SIG-M5 (cell line): ENCODE measurements at places on chromosomes 4 and X.

- no peak for DNase-seq
These were observed at the start of gene KLHL34 for GRCh38 chrX:21658152-21658737. Gene KLHL34, minus strand, starts transcription at chrX:21658330. Its CDS starts 542 bp downstream, at chrX:21657788.

- DNase-seq = no peak
These were observed 182.9 kb downstream of the MAML3 start for GRCh38 chr4:139971111-139971510.

DNA sequence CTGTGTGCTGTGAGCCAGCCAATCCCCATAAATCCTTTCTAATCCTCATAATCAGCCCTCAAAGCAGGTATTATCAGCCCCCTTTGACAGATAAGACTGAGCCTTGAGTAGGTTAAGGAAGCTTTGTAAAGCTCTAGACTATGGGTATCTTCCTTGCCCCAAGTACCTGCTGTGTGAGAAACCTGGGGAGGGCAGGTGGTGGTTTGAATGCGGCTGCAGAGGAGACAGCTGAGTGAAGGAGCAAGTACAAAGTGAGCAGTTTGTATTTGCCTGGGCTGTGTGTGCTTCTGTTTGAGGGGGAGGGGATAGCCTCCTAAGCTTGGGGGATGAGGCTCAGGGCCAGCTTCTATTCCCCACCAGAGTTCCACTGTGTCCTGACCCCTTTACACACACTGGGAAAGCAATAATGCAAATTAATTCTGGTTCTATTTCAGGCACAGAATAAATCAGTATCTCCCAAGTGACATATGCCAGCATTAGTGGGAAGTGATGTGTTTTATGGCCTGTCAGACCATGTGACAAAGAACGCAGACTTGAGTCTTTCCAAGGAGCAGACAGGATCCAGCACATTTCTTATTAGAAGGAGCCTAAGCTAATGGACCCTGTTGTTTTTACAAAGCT is 63.5 kb downstream of the EVC start:
- DNase-seq = no peak

DNA sequence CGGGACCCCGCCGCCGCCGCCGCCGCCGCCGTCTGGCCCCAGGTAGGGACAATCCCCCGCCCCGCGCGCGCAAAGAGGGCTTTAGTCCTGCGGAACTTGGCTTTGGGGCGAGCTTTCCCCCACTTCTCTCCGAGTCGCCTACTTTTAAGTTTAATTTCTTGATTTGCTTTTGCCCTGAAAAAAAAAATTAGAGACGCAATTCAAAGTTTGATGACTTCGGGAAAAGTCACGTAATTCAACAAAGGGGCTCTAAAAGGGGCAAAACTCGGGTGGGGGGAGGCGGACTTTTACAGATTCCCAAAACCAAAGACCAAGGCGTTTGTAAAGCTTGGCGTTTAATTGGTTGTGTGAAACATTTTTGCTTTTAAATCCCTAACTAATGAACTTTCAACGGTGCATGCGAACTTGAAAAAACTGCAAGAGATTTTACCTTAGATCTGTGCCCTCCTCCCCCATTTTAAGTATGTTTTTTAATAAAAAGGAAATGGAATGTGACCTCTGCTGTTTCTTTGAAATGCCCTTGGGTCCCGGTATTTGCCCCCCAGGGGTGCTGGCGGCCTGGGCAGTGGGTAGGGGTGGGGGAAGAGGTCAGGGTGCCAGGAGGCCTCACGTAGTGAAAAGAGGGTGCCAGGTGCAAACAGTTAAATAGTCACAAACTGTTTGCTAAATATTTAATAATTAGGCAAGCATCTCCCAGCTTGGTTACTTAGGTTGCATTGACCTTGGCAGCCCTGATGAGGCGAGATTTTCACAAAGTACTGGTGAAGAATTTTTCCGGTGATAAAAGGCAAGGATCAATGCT is 209.7 kb downstream of the NWD2 start:
- no peak for DNase-seq

DNA sequence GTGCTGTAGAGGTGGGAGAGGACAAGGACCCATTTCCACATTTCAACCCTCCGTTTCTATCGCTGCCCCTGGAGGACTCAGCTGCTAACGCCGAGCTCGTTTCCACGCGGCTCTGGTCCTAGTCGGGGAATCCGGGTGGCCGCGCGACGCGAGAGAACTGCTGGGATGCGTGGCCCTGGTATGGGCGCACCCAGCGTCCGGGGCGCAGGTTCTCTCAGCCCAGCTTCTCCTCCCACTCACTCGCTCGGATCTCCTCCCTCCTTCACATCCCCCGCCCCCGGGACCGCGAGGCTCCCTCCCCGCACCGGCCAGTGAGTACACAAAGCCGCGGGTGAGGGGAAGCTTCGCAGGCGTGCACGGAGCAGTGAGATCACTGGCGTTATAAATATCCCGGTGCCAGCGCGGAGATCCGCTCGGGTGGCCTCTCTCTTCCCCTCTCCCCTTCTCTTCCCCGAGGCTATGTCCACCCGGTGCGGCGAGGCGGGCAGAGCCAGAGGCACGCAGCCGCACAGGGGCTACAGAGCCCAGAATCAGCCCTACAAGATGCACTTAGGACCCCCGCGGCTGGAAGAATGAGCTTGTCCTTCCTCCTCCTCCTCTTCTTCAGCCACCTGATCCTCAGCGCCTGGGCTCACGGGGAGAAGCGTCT is at the start of gene FGF5:
FGF5 (plus strand) TSS at position 412 of the 649 bp plus-strand sequence; CDS start at position 573, 161 bp downstream.
- no peak for DNase-seq

DNA sequence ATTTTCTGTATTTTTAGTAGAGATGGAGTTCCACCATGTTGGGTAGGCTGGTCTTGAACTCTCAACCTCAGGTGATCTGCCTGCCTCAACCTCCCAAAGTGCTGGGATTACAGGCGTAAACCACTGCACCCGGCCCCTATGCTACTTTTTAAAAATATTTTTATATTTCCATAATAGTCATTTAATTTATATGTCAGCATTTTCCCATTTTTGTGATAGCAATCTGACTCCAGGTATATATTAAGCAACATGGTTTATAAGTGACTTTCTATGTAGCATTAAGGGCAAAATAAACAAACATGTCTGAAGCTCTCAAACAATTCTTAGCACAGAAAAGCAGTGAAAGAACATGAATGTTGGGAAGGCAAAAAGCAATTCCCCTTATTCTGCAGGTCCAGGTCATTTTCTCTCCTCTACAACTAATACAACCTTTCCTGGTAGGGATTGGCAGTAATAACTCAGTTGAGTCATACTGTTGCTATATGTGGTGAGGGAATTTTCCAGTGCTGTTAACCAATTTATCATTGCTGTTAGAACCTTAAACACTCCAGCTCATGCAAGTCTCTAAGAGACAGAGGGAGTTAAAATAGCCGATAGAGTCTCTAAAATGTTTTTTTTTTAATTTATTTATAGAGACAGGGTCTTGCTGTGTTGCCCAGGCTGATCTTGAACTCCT is 24.0 kb downstream of the SMIM14 start:
- DNase-seq = no peak

DNA sequence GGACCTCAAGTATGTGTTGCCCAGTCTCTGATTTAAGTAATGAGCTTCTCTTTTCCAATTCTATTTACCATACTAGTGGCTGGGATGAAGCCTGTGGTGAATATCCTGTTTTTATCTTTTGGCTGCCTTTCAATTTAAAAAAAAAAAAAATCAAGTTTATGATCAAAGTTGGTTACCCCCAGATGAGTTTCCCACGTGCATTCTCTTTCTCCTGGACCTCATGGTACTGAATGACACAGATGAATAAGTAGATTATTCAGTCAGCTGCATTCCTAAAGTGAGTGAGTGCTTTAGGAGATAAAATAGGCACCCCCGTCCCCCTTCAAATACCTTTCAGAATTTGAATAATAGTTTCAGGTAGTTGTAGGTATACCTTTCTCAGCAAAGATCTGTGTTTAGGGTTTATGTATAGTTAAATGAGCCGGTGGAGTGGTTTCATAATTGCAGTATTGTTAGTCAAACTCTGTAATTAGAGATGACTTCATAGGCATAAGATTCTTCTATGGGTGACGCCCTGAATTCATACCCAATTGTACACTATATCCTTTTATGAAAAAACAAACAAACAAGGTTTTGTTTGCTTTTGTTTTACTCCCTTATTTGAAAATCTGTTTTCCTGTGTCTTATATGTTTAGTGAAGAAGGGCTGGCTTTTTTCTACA is 41.9 kb downstream of the PLS3 start:
- no peak for DNase-seq

DNA sequence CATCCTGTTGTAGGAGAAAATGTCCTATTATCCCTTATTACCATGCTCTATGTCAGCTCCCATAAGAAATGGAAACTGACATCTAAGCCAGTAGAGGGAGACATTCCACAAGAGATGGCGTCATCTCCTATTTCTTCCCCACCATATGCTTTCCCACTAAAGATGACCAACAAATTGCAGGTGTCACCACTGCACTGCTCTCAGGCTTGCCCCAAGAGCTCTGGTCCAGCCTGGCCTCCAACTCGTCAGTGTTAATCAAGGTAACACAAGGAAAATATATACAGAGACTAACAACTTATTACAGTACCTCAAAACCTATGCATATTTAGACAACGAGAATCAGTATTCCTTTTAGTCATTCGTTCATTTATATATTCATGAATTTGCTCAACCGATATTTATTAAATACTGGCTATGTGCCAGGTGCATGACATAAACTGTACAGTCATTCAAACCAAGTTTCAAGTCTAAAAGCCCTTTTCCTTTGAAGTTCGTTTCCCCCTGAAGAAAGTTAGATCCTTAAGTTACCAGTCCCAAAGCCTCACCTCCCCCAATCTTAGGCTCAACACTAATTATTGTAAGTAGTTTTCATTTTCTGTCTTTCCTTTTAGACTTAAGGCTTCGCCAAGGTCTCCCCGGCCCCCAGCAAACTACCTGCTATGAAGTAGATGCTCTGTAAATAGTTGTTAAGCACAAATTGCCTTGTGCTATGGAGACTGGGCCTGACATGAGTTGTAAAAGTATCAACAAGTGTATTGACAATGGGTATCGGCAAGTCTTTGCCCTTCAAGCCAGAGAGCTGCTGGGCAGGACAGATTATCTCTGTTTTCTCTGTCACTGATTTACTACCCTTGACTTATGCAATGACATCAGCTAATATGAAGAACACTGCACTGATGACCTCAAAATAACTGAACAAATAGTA is 3.1 kb upstream of the FGB start:
- DNase-seq = no peak

GRCh38 chr4:33395731-33396485 is 2675.7 kb downstream of the PCDH7 start:
- DNase-seq = no peak

GRCh38 chrX:68417651-68418050 is 15.6 kb downstream of the OPHN1 start:
- no peak for DNase-seq
